ENCODE measurements at places on chromosomes 6 and 20. TPM values are rescaled to one million over a fixed set of nuclear protein-coding genes. Genes with fewer than 3 reads are reported as not detected.

DNA sequence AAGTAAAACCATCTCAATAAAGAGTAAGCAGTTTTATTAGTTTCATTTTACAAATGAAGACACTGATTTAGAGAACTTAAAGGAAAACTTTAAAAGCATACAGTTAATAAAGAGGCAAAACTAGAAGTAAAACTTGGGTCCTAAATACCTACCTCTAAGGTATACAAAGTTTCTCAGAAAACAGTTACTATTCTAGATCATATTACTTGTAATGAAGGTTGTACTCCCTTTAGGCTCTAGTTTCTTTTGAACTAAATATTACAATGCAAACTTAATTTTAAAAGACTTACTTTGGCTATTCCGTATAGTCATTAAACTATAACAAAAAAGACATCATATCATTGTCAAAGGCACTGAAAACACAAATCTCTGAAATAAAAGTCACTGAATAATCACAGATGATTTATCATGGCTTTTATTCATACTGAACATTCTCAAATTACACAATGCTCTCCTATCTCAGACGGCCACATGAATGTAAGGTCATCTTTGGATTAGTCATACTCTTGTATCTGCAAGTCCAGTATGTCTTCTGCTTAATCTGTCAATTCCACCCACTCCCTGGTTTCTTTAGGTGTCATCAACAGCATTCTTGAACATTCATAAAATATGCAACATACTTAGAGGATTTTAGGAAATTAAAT lies 361.6 kb upstream of the RUNX2 start:
- no peak for DNase-seq

The ZFP57 gene
- 6.8 TPM for polyA plus RNA-seq

GRCh38 chr6:27778625-27779417 lies 133.4 kb downstream of the OR2B2 start:
- no peak for DNase-seq

DNA sequence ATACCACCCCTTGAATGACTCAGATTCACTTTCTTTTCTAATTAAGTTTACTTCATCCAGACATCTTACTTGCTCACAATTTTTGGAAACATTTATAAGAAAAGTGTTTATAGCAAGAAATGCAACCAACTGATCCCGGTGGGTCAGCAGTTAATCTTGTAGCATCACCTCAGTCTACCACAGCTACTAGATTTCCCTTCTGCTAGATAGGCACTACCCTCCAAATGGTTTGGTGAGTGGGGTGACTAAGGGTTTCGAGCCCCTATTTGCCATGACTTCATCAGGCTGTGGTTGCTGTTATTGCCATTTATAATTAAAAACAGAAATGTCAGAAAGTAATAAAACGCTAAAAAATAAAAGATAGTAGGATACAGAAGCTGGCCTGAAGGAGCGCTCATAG lies 930.1 kb upstream of the GJE1 start:
- no peak for DNase-seq

- no peak for DNase-seq
Observed at GRCh38 chr6:16316741-16317251, 78.4 kb downstream of the GMPR start.

The KDM1B gene
- 3.9 TPM for polyA plus RNA-seq

GRCh38 chr6:50861692-50862091 lies 43.0 kb downstream of the TFAP2B start:
- no peak for DNase-seq

The SLC22A16 gene
- 0.07 TPM for polyA plus RNA-seq

GRCh38 chr6:56949925-56950495 lies 4.9 kb upstream of the BEND6 start:
- DNase-seq, result no peak

The ARMC2 gene
- 1.5 TPM for polyA plus RNA-seq

The SSTR4 gene
- polyA plus RNA-seq, result not detected

The PRICKLE4 gene
- polyA plus RNA-seq, result 0.41 TPM

The KHDRBS2 gene
- 1.5 TPM for polyA plus RNA-seq
